Suppressor macrophage treated with lipopolysaccharide for 1 hour (primary cell): ENCODE measurements at places on chromosomes 11 and 22.

DNA sequence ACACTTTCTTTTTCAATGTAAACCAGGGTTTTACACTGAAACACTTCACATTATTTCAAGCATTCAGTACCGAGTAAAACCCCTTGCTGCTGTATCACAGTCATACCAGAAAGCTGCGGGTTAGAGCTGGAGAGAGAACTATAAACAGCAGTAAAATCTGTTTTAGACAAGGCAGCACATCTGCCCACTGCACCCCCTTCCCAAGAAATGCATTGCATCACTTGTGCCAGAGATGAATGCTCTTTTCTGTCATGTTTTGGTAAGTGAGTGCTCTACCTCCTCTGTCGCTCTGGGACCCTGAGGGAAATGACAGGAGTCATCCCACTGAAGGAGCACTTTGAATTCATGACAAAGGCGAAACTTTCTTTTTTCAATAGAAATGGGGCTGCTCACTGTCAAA lies 107.2 kb downstream of the MAML2 start:
- DNase-seq, result no peak

DNA sequence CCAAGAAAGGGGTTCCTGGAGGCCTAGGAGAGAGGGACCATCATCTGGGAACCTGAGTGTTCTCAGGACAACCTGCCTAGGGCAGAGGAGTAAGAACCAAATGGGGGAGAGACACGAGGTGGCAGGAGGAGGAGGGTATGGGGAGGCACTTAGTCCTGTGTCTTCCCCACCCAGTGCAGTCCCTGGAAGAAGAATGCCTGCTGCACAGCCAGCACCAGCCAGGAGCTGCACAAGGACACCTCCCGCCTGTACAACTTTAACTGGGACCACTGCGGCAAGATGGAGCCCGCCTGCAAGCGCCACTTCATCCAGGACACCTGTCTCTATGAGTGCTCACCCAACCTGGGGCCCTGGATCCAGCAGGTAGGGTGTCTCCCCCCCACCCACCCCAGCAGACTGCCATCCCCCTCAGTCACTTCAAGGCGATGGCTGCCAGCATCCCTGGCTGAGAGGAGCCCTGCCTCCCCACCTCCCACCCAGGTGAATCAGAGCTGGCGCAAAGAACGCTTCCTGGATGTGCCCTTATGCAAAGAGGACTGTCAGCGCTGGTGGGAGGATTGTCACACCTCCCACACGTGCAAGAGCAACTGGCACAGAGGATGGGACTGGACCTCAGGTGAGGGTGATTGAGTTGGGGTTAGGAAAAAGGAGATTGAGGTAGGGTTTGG lies 3.7 kb upstream of the INPPL1 start:
- no peak for DNase-seq

DNA sequence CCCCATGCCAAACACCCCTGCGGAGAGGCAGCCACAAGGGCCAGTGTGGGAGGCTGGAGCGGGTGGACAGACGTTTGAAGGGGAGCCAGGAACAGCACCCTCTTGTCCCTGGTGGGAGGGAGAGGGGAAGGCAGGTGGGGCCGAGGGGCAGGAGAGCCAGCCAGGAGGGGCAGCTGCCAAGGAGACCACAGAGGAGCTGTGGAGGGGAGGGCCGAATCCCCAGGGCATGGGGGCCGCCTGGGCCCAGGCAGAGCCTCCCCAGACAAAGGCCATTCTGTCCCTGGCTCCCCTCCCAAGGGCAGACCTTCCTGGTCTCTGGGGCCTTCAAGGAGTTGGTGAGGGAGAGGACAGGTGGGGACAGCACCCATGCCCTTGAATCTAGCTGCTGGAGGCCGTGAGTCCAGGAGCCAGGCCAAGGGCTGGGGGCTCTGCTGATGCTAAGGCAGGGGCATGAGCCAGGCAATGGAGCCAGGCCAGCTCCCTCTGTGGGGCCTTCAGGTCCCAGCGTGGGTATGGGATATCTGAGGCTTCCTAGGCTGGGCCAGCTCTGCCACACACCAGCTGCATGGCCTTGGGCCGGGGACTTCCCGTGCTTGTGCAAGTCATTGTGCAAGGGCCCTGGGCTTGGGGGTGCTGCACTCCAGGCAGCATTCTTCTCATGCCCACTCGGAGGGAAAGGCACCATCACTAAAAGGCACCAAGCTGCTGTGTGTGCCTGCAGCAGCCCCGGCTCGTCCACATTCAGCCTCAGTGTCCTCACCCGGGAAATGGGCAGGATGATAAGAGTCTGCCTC lies 11.4 kb downstream of the EMID1 start:
- peak; percentile 87 for DNase-seq

- DNase-seq, result peak; percentile 79
Measured at GRCh38 chr11:7672960-7673723, at the start of gene CYB5R2. Gene CYB5R2, minus strand, starts transcription at chr11:7673500. Its CDS starts 675 bp downstream, at chr11:7672825.

GRCh38 chr11:3130269-3131071 lies 34.6 kb downstream of the OSBPL5 start:
- DNase-seq, result no peak

DNA sequence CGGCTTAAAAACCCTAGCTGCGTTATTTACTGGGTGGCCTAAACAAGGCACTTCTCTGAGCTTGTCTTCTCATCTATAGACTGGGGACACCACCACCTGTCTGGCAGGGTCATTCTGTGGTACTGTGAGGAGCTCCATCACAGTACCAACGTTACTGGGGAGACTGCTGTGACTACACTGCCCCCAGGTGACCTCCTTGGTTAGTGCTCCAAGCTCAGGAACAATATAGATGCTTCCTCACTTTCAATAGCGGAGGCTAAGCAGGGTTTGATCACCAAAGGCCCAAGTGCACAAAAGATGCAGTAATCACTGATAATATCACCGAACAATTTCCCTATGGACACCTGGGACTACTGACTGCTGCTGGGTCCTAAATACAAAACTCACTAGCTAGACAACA lies 18.8 kb downstream of the PRPF19 start:
- peak; percentile 53 for DNase-seq

DNA sequence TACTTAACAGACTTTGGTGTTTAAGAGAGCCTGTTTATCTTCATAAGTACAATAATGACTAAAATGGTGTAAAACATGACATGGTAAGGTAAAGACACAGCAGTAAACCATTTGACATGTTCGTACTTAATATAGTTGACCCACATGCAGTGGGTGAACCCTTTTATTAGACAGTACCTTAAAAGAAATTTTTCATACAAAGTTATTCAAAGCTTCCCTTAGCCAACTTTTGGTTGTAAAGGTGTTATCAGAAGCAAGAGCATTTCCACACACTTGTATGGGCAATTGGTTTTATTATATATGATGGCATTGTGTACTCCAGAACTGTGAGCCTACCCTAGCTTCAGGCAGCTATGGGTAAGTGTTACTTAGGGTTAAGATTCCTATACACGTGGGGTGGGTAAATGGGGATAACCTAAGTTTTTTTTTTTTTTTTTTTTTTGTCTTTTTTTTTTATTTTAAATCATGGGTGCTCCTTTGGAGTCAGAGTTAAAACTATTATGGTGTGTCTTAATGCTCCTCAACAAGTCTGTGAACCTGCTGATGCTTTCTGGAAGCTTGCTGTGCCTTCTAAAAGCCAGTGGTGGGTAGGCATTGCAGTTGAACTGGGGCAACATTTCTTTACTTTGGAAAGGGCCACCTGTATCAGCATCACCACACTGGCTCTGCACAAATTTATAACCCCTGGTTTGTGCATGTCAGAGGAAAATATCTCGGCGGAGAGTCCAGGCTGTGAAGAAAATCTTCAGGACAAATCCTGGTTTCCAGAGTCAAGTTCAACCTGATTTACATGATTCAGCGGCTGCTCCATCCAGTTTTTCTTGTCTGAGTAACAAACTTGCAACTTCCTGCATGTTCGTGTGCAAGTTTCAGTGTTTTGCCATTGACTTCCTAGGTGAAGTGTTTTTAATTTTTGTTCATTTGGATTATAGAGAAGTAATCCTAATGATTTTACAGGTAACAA lies 3.3 kb downstream of the PCF11 start:
- peak; percentile 41 for DNase-seq

DNA sequence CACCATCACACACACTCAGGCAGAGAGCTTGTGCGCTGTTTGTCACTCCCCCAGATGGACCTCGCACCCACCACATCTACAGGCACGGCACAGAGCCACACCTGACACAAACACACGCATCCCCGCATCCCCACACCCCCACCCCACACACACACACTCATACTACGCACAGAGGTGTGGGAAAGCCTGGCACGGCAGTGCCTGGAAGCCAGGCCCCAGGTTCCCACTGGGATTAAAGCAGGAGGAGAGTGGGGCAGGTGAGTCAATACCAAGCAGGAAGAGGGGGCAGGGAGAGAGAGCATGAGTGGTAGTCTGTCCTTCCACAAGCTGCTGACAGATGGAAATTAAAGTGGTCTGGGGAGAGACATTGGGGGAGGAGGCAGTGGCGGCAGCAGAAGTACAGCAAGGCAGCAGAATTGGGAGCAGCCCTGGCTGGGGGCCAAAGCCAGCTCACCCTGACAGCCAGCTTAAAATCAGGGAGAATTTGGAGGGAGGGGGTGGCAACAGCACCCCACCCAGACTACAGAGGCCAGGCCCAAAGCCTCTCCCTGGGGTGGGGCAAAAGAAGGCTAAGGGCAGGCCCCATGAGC lies 20.7 kb downstream of the TNKS1BP1 start:
- DNase-seq, result no peak

- peak; percentile 96 for DNase-seq
Measured at GRCh38 chr11:75147875-75148263, 3.0 kb upstream of the SLCO2B1 start.

GRCh38 chr11:10500757-10501684 lies 40.0 kb downstream of the RNF141 start:
- no peak for DNase-seq

DNA sequence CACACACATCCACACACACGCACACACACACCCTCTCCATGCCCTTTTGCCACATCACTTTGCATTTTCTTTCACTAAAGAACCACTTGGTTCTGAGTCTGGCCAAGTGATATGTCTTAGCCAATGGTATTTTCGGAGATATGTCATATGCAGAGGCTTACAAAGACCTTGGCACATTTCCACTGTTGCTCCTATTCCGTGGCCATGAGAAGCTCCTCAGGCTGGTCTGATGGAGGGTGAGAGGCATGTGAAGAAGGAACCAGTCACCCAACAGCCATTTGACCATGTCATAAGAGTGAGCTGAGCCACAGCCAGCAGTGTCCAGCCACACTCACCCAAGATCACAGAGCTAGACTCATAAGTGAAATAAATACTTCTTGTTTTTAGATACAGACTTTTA lies 212.6 kb upstream of the NAV2 start:
- DNase-seq, result no peak

GRCh38 chr11:125201525-125202141 lies 37.1 kb downstream of the PKNOX2 start:
- no peak for DNase-seq

- DNase-seq, result no peak
Measured at GRCh38 chr22:19981171-19981960, 35.3 kb downstream of the ARVCF start.

- peak; percentile 63 for DNase-seq
Measured at GRCh38 chr11:36380296-36381014, 84.4 kb downstream of the PRR5L start.

DNA sequence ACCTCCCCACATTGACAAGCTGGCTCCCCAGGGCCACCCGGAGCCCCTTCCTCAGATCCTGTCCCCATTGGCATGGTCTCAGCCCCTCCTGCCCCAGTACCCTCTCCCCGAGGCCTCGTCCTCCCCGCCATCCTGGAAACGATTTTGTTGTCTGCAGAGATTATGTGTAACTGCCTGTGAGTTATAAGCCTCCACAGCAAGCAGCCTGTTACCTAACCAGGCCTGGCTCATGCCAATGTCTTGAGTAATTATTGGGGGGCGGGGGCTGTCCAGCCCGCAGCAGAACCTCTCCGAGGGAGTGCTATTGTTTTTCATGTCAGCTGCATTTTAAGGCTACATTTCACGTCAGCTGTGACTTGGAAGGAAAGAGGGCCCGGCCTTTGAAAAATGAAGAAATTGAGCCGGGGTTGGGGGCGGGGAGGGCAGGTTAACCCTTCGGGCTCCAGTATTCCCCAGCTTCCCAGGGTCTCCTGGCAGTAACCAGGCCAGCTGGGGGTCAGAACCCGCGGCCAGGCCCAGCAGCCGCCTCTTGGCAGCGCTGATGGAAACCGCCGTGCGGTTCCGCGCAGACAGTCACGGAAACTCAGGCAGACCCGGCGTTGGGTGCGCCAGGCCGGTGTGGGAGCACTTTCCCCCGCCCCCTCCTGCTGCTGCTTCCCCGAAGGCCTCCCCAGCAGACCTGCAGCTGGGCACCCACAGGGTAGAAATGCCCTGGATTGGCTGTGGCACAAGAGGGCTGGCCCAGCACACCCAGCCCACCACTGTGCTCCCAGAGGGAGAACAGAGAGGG lies 59.5 kb downstream of the CDKN1C start:
- DNase-seq, result peak; percentile 85

GRCh38 chr11:125498521-125498920 lies 2.5 kb upstream of the FEZ1 start:
- DNase-seq, result no peak

GRCh38 chr11:76658651-76659650 lies 11.6 kb downstream of the LRRC32 start:
- no peak for DNase-seq

- DNase-seq, result no peak
Measured at GRCh38 chr11:69958308-69958707, 119.8 kb upstream of the ANO1 start.

DNA sequence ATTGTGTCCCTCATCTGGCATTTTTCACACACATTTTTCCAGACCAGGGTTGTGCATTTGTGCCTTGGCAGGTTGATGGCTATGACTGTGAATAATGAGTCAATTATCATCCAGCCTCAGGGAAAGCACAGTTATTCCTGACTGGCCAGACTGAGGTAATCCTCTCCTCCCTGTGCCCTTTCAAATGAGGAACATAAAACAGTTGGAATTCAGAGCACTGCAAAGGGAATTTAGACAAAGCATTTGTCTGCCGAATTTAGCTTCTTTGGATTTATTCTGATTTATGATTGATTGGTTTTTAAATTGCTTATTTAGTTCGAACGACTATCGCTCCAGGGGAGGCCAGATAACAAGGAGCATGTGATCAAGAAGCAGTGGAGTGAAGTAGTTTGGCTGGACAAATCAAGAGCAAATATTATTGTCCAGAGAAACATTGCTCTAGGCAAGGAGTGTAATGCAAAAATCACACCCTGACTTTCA lies 30.8 kb upstream of the RAG2 start:
- DNase-seq, result no peak

DNA sequence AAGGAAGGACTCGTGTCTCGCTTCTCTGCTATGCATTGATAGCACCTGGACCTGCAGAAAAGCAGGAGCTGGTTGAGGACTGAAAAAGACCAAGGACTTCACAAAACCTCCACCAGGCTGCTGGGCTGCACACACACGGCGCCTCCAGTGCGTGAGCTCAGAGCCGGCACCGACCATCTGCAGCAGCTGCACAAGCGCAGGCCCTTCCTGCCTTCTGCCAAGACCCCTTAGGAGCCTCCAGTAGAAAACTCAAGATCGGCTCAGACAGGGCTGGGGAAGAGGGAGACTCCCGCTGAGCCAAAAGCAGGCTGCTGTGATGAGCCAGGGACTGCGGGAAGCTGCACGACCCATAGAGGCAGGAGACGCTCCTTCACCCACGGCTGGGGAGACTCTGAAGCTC lies 70.9 kb downstream of the PHF21B start:
- DNase-seq, result no peak

GRCh38 chr11:121907379-121907778 lies 208.6 kb downstream of the BLID start:
- DNase-seq, result no peak
